ENCODE measurements at places on chromosomes 4 and X.
A peak's percentile ranks its signal among the peaks of the same experiment; 100 is the strongest.

DNA sequence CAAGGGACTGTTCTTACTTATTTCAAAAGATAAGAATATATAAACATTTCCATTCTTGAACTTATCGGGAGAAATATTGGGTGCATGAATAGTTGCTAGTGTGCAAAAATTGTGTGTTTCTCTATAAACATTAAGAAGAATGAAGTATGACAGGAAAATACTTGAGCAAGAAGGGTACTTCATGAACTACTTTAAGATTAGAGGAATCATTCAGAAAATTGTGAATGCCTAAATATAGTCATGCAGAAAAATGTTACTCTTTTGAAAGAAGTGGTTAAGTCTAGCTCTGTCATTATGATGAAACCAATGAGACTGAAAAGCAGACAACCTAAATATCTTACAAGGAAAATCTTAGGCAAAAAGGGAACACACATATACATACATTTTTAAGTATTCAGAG lies 207.8 kb upstream of the PCDH18 start:
- no peak for DNase-seq

DNA sequence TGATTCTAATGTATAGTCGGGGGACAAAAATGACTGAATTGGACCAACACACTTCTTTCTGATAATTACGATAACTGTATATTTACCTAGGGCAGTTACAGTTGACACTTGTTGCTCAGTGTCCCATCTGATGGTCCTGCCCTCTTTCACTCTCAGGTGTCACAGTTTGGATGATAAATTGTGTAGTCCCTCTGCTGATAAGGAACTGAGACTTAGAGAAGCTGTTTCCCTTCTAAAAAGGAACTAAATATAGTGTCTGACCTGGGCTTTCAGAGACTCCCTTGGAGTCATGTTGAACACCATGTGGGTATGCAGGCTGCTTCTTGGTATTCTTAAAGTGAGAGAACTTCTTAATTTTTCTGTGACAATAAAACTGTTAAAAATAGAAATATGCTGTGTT lies 23.7 kb upstream of the PNPLA4 start:
- DNase-seq, result no peak

DNA sequence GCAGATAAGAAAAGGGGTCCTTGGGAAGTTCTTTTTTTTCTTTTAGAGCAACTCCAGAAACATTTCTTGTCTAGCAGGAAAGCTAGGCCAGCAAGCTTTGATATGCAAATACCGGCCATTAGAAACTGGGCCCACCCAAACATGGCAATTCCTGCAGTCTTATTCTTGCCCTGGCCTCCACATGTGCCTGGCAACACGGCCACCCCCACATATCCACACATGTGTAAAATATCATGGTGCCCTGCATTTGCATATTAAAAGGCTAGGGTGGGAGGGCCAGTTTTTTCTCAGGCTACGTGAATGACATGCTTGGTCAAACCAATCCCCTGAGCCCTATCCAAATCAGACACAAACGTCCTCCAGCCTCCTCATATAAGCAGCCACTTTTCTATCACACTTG lies 171.7 kb upstream of the ZCCHC13 start:
- DNase-seq, result no peak

DNA sequence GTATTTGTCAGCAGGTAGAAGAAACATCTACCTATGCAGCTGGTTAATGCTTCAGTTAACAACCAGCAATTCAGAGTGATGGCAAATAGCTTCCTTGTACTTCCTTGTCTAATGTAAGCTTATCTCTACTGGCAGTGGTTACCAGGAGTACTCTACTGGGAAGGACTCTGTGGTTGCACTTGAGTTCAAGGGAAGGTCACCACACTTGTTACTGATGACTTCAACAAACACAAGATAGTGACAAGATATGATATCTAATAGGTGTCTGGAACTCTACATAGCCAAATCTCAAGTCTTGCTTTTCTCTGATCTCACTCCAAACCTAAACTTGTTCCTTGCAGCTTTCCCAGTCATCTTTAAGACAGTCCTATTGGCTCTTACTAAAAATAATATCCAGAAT lies 1644.9 kb upstream of the TENM3 start:
- no peak for DNase-seq

- peak; percentile 42 for DNase-seq
Observed at GRCh38 chr4:46993075-46994006, at the start of gene GABRA4. Gene GABRA4, minus strand, starts transcription at chr4:46993581. Its CDS starts 157 bp downstream, at chr4:46993424.
